ENCODE measurements at places on chromosomes 7 and 10.

DNA sequence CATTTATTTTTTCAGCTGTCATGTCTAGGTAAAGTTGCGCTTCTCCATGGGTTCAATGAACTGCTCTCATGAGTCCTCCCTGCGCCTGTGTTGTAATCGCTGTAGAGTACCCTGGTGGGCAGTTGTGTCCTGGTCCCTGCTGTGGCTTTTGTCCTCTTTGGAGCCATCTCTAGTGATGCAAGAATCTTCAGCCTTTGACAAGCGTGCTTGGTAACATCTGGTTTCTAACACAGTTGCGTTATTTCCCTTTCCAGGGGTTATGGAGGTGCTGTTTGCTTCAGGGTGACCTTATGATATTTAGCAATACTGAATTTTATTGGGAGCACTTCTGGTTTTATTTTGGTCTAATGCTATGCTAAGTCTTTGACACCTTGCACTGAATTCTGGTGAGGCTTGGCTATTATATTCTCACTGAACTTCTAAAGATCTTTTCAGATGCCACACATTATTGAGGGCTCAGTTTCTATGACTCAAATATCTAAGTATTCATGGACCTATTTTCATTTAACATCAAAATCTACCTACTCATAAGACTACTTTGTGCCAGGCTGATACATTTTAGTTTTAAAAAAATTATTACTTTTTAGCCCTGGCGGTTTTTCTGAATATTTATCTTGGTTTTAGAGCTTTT is 88.6 kb downstream of the FANK1 start:
- DNase-seq: no peak

DNA sequence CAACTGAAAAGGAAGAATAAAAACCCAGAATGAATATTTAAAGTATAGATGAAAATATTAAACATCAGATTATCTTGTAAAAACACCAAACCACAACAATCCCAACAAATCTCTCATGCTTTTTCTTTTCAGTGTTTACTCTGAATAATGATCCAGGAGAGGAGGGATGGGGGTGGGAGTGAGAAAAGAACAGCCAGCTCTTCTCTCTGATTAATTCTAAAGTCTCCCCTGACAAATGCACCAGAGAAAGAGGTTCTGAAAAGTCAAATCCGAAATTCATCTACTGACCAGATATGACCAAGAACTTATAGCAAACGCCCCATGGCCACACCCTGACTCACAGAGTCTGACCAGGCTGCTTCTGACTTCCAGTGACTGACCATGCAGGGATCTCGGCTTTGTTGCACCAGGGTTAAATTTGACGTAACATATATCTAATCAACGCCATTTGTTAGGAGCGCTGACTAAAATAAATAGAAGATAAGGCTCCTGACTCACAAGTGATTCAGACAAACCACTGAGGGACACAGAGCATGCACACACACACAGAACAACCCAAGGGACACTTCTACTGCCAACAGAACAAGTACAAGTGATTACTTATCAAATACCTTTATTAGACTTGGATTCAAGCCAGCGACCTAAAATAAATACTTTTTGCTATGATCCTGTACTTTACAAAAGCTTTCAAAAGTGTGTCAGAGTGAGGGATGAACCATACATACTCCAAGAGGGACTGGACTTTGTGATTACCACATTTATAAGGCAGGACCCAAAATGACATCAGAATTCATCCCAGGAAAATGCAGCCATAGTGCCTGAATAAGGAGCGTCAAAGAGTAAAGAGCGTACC is 9.3 kb upstream of the SPOCK2 start:
- DNase-seq: no peak

GRCh38 chr7:44990109-44991023 is 9.6 kb upstream of the CCM2 start:
- DNase-seq: no peak

GRCh38 chr7:99201027-99201426 is 6.9 kb downstream of the KPNA7 start:
- no peak for DNase-seq

GRCh38 chr7:34844406-34844805 is 186.4 kb downstream of the NPSR1 start:
- no peak for DNase-seq

- no peak for DNase-seq
Measured at GRCh38 chr10:8331896-8332729, 277.6 kb downstream of the GATA3 start.

DNA sequence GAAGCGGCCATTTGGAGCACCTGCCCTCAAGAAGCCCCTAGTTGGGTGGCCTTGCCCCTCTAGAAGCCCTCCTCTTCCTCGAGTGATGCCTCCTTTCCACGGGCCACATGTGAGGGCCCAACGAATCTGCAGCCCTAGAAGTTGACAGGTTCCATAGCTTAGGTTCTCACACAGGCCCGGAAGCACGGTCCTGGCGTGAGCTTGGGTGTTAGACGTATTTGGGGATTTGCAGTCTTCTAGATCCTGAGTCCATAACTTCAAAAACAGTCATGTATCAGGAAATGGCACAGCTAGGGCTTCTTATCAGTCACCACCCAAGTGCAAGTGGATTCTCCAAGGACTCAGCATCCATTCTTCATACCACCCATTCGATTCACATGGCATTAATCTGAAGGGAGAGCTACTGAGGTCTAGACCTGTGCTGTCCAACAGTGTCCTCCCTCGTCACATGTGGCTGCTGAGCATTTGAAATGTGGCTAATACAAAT is 477 bp upstream of the FBXW4 start:
- no peak for DNase-seq

GRCh38 chr7:1290026-1290678 is 57.5 kb downstream of the UNCX start:
- peak; percentile 57 for DNase-seq

- no peak for DNase-seq
Measured at GRCh38 chr10:7111561-7111960, 299.3 kb downstream of the SFMBT2 start.

GRCh38 chr7:66698652-66699205 is 41.8 kb upstream of the RABGEF1 start:
- no peak for DNase-seq

DNA sequence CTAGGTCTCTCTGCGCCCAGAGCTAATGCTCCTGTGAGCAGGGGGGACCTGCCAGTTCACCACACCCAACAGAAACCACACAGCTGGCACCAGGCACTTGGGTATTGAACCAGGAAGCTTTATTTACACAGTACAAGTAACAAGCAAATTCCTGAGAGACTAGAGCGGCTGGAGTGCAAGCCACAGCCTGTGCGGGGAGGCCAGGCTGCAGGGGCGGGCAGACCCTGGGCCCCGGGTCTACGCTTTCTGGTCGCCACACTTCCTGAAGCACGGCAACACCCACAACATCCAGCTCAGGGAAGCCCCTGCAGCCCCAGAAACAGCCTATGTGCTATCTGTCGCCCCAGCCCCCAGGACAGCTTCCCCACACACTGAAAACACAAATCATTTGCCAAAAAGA is 125.0 kb downstream of the FAM53B start:
- DNase-seq: no peak

GRCh38 chr10:128883231-128884032 is 583.6 kb upstream of the MGMT start:
- no peak for DNase-seq

GRCh38 chr10:48820699-48821098 is 118.9 kb downstream of the LRRC18 start:
- DNase-seq: no peak

DNA sequence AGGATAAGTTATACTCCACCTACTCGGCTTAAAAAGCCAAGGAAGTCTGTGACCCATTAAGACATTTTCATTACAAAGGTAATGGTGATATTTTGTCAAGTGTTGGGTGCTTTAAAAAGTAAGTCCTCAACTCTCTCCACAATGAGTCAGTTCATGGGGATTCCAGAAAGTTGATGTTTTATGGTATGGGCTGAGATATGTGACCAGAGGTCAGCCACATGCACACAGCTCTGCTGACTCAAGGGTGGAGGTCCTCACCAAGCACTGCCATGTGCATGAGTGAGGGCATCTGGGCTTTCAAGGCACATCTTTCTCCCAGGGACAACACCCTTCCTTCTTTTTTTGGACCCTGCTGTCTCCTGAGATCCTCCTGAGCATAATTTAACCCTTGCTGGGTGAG is 292.9 kb downstream of the PTEN start:
- no peak for DNase-seq

DNA sequence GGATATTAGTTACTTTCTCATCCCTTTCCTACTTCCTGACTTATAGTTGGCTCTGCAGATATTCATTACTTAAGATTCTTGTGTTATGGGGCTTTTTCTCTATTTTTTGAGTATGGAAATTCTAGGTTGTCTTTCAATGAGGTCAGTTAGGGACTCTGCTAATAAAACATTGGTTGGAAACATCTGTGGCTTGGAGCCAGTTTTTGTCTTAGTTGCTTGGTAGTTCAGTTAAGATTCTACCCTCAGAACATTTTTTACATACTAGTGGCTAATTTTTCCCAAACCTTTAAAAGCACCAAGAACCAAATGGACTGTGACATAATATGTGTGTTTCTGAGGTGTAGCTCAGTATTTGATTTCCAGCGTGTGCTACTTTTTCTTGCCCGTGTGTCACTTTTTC is 305.6 kb upstream of the FZD1 start:
- no peak for DNase-seq

GRCh38 chr10:126405239-126405775 is 17.0 kb upstream of the ADAM12 start:
- DNase-seq: no peak

DNA sequence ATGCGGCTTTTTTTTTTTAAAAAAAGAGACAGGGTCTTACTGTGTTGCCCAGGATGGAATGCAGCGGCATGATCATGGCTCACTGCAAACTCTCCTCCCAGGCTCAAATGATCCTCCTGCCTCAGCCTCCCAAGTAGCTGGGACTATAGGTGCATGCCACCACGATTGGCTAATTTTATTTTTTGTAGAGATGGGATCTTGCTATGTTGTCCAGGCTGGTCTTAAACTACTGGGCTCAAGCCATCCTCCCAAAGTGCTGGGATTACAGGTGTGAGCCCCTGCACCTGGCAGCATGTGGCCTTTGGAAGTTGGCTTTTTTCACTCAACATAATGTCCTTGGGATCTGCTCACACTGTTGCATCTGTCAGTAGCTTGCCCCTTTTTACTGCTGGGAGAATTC is 65.1 kb downstream of the AMZ1 start:
- no peak for DNase-seq

DNA sequence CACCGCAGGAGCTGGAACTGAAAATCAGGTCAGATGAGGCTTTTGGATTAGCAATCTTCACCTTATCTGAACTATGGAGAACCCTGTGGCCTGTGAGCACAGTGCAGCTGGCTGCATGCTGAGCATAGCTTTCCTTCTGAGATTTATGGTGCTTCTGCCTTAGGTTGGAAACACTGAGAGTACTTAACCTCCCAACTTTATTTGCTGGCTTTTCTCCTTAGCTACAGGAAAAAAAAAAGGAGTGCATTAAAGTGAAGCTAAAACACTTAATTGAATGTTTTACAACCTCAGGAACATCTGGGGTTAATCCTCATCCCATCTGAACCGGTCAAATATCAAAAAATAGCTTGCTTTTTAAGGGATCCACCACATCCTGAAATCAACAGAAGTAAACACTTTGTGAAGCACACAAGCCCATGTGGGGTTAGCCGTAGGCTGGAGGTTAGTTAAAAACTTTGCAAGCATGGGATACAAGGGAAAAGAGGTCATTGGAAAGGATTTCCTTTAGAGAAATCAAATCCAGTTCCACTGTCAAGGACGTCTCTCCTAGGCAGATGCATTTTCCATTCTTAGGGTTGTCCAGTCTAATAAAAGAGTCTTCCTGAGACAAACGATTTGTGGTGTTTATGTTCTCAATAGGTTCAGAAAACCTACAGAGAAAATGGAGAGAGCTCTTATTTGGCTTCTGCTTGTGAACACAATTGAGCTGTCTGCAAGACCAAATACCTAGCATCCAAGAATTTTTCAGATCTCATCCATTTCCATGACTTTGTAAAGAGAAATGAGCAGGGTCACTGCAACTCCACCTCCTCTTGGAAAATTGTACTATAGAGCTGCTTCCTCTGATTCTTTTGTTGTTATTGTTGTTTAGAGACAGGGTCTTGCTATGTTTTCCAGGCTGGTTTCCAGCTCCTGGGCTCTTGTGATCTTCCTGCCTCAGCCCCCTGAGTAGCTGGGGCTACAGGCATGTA is 470.4 kb upstream of the IGFBP3 start:
- DNase-seq: no peak

- no peak for DNase-seq
Measured at GRCh38 chr10:14838582-14839304, 637 bp downstream of the HSPA14 start.

GRCh38 chr7:131942287-131943150 is 386.1 kb upstream of the PODXL start:
- DNase-seq: no peak

All from dorsolateral prefrontal cortex (tissue), 122 donors.